Anterior cingulate cortex (tissue), 58 donors: ENCODE measurements at places on chromosomes 7 and 10.

DNA sequence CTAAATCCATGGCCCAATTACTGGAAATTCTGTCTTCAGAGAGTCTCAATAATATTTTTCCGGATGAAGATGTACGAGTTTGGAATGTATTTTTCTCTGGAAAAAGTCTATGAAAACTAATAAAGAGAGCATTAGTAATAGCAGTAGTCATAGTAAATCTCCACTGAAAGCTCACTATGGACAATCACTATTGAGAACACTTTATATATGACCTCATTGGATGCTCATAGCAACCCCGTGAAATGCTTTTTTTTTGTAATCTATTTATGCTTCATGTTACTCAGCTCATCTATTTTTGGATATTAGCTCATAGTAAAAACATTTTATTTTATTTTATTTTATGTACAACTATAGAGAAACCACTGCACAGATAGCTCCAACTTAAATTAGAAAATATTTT, 94.3 kb upstream of the MYO3A start:
- DNase-seq = no peak

DNA sequence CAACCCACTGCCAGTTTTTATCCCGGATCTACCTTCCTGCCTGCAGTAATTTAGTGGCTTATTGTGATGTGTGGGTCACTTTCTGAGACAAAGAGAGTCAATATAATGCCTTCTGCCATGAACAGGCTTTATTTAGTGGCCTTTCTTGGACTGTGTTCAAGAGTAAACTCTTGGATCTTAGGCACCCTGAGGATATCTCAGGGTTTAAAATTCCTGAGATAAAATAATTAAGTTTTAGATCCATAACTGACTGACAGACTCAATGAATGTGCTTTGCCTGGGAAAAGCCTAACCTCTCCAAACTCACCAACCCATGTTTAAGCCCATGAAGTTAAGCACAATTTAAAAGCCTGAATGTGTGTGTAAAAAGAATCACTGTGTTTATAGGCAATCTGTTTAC, 564.3 kb downstream of the LRMDA start:
- DNase-seq = no peak

- DNase-seq = no peak
Measured at GRCh38 chr10:28367929-28368484, 65.1 kb upstream of the MPP7 start.

GRCh38 chr10:99233689-99234037, 2.0 kb downstream of the HPSE2 start:
- no peak for DNase-seq

- no peak for DNase-seq
Measured at GRCh38 chr10:89158446-89158845, 48.7 kb downstream of the CH25H start.

GRCh38 chr7:141150465-141150864, 76.6 kb downstream of the TMEM178B start:
- no peak for DNase-seq

- no peak for DNase-seq
Measured at GRCh38 chr7:103539875-103540274, 93.9 kb upstream of the SLC26A5 start.

DNA sequence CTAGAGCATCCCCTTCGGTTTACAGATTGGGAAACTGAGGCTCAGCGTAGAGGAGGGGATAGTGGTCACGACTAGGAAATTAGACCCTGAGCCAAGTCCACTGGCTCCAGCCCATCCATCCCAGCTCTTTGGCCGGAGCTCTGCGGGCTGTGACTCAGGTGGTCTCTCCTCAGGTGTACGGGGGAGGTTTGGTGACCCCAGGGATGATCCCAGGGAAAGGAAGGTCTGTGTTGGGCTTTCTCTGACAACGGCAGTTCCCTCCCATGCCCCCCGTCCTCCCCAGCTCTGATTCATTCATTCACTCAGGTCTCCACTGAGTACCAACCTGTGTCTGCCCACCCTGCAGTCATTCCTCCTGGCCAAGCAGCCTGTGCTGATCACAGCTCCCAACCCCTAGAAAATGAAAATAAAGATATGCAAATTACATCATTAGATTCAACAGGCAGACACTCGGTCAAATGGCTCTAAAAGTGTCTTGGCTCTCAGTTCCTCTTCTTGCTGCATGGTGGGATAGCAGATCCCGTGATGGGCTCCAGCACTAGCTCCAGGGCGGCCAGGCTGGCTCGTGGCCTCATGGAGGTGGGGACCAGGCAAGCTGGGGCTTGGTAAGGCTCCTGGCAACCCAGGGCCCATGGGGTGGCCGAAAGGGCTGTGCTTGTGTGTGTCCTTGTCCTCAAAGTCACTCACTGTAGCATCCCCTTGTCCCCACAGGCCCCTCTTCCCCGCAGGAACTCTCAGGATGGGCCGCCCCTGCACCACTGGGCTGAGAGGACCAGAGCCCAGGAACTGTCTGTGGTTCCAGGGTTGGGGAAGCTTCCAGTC, 37.8 kb downstream of the CLRN3 start:
- no peak for DNase-seq

DNA sequence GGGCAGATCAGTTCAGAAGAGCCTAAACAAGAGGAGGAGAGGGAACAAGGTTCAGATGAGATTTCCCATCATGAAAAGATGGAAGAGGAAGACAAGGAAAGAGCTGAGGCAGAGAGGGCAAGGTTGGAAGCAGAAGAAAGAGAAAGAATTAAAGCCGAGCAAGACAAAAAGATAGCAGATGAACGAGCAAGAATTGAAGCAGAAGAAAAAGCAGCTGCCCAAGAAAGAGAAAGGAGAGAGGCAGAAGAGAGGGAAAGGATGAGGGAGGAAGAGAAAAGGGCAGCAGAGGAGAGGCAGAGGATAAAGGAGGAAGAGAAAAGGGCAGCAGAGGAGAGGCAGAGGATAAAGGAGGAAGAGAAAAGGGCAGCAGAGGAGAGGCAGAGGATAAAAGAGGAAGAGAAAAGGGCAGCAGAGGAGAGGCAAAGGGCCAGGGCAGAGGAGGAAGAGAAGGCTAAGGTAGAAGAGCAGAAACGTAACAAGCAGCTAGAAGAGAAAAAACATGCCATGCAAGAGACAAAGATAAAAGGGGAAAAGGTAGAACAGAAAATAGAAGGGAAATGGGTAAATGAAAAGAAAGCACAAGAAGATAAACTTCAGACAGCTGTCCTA, 52.7 kb upstream of the AGBL3 start:
- no peak for DNase-seq

DNA sequence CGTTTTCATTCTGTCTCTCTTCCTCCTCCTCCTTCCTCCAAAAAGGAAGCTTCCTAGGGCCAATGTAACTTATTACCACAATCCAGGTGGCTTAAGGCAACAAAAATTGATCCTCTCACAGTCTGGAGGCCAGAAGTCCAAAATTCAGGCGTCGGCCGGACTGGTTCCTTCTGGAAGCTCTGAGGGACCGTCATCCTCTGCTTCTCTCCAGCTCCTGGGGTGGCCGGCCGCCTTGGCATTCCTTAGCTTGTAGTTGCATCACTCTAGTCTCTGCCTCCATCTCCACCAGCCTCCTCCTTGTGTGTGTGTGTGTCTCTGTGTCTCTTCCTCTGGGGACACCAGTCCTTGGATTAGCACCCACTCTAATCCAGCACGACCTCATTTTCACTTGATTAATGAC, 89.0 kb upstream of the NPTX2 start:
- DNase-seq = no peak

- no peak for DNase-seq
Measured at GRCh38 chr7:29500719-29501118, 62.9 kb upstream of the PRR15 start.

GRCh38 chr10:43393606-43394360, 15.2 kb downstream of the HNRNPF start:
- DNase-seq = no peak

DNA sequence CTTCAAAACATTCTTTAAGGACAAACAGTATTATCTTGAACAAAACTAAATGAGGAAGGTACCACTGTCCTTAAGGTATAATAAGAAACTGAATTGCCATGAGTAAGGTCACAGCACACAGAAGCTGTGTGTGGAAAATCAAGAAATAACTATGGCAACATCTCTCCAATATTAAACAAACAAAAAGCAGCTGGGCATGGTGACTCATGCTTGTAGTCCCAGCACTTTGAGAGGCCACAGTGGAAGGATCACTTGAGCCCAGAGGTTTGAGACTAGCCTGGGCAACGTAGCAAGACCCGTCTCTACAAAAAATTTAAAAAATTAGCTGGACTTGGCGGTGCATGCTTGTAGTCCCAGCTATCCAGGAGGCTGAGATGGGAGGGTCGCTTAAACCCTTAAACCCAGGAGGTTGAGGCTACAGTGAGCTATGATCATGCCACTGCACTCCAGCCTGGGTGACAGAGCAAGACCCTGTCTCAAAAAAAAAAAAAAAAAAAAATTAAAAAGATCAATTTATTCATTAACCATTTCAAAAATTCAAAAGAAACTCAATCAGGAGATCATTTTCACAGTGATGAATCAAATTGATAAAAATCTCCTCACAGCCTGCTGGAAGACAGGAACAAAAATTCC, 195.4 kb downstream of the SKIDA1 start:
- no peak for DNase-seq

- DNase-seq = no peak
Measured at GRCh38 chr10:110577056-110577455, 9.6 kb downstream of the SMC3 start.

GRCh38 chr10:59229441-59229840, 53.0 kb downstream of the PHYHIPL start:
- no peak for DNase-seq

DNA sequence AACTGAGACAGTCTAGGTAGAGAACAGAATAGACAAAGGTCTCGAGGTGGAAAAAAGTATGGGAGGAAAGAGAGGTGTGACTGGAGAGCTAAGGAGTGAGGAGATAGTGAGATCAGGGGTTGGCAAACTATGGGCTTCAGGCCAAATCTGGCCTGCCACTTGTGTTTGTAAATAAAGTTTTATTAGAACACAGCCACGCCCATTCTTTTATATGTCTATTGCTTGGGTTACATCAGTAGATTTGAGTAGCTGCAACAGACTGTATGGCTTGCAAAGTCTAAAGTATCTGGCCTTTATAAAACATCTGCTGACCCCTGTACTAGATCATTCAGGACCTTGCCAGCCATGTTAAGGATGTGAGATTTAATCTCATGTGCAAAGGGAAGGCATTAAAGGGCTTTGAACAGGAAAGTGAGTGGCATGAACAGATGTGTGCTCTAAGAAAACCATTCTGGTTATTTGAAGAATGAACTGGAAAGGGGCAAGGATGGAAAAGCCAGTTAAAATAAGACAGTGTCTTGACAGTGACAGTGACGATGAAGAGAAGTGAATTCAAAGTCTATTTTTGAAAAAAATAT, 240.3 kb downstream of the RNLS start:
- no peak for DNase-seq

DNA sequence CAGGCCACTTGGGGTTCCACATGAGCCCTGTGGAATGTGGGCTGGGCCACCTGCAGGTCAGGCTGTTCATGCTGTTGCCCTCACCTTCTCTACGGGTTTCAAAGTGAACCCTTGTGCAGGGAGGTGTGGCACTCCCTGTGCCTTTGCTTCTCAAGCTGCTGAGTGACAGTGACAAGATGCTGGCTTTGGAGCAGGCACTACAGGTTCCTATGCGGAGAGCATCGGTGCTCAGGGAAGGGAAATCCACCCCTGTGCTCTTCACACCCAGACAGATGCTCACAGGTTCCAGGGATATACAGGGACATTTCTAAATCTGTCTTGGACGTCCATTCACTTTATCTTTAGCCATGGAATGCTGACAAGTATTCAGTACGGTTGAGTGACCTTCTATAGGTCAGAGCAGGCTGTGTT, 1005.0 kb downstream of the LRMDA start:
- no peak for DNase-seq

GRCh38 chr7:22109761-22110160, 164.1 kb upstream of the CDCA7L start:
- DNase-seq = no peak

- no peak for DNase-seq
Measured at GRCh38 chr7:81629702-81630101, 140.1 kb downstream of the HGF start.

- no peak for DNase-seq
Measured at GRCh38 chr10:34766811-34767494, 48.1 kb downstream of the PARD3 start.

GRCh38 chr10:86649471-86650150, 4.7 kb upstream of the OPN4 start:
- DNase-seq = no peak

DNA sequence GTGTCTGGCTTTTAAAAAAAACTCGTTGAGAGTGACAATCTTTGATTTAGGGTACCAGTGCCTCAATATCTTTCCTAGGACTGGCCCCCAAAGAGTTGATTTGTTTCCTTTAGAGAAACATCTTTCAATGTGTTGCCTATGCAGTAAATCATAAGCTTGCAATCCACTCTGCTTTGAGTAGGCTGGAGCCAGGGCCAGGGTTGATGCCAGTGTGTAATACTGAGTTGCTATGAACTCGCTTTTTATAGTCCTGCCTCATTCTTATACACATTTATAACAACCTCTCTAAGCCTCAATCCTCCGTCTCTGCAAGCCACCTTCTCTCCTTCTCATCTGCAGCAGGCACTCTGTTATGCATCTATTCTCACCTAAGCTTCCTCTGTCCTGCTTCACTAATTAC, 674.9 kb upstream of the POM121L12 start:
- DNase-seq = no peak

DNA sequence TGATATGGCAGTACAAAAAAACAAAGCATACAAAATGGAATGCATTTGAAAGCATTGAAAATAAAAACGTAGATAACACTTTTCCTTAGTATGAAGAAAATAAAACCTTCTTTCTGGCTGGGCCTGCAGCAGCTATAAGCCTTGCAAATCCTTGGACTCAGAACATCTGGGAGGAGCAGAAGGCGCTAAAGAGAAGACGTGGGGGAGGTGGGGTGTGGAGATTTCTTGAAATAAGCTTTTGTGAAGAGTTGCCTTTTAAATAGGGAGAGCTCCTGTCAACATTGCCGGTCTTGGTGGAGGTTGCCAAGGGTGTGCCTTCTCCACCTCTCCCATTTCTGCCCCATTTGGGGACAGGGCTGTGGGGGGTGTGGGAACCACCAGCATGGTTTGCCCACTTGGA, 128.7 kb downstream of the TMEM178B start:
- no peak for DNase-seq

- DNase-seq = no peak
Measured at GRCh38 chr7:127950233-127950935, 80.9 kb downstream of the LRRC4 start.

DNA sequence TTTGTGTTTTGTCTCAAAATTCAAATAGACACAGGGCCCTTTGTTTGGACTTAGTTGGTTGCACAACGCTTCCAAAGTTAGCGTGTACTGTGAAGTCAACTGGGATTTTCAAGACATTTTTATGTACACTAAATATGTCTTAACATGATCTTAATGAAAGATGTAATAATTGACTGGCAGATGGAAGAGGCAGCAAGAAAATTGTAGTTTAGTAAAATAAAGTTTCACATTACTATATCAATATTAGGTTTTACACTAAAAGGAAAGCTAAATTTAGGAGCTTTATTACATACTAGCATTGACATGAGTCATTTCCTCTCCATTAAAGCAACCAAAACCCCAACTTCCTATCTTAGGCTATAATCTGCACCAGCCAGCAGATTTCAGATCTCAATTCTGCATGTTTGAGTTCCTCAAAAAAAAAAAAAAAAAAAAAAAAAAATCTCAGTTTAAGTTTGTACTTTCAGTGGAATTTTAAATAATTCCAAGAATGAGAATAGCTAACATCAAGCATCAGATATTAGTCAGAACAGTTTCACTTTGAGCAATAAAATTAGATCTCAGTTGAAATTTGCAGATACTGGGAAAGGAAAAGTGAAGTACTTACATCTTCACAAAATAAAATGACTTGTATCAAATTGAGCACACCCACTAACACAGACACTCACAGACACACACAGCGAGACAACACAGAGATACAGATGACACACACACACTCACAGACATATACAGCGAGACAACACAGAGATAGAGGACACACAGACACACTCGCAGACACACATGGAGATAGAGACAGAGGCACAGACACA, 346.6 kb upstream of the KLF6 start:
- no peak for DNase-seq
